ENCODE measurements at places on chromosomes 12 and 14.

DNA sequence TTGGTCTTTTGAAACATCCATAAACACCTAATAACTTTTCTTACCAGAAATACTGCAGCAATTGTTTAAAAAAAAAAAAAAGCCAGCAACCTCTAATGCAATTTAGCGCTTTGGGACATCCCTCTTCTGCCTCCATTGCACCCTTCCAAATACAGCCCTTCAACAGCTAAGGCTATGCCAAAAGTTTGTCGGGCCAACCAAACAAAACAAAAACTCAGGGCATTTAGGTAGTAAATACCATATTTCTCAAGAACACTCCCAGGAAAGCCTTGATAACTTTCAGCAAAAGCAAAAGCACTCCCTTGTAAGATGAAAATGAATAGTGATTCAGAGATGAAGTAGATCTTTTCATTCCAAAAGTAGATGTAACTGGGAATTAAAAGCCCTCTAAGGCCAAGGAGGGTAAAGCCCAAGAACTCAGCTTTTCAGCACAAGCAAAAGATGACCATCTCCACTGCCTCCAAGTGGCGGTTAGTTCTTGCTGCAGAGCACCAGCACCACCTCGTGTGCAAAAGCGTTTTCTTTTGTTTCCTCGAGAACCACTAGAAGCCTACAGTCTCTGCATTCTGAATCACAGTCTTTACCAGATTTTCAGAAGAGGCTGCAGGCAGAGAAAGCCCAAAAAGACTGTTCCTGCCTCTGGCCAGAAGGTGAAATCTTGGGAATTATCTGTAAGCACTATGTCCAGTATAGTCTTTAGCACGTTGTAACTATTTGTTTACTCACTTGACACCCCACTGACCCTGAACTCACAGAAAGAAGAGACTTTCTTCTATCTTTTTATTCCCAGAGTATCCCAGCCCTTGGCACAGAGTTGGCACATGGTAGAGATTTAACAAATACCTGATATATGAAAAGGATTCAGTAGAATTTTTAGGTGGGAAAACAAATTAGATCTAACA, 53.1 kb downstream of the SIX6 start:
- DNase-seq, result peak; percentile 12

DNA sequence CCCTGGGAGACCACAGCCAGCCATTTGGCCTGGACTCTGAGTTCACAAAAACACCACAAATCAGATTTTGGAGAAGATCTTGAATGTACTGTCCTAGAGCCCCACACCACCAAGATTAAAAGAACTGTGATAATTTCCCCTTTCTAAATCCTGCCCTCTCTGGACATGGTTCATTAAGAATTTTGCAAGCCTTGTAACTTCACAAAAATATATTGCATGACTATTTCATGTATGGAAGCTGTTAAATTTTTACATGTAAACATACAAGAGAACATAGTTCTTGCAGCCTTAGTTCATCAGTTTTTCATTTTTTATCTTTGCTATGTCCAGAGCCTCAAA, 97.0 kb downstream of the SCARB1 start:
- DNase-seq, result no peak

DNA sequence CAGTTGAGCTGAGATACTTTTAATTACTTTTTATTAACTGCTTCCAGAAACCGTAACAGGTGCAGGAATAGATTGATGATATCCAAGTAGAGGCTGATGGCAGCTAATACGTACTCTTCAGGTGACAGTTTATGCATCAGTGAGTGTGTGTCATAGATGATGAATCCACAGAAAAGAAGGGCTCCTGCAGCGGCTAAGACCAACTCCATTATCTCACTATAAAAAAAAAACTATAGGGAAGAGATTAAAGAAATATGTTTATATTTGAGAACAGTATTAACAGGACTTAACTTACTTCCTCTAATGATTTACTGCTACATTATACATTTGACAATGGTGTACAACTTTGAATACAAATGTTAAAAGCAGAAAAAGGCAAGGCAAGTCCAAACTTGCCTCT, 7.4 kb upstream of the LLPH start:
- no peak for DNase-seq

DNA sequence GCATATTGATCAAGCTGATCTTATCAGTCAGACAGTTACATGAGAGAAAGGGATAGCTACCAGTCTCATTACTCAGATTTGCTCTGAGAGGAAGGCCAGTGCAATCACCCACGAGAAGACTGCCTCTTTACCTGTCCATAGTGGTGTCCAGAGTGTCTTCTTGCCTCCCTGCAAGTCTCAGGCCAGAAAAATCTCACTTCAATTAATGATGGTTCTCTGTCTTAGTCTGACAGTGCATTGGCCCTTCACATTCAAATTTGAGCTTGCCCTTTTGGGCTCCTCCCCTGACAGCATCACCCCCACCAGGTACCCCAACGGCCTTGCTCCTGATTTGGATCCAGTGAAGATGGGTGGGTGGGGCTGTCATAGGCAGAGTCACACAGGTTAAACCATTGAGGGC, at the start of gene AICDA:
TSS of gene AICDA (minus strand) at position 231 of the 400 bp plus-strand sequence. CDS start at position 139, 92 bp downstream.
- no peak for DNase-seq

DNA sequence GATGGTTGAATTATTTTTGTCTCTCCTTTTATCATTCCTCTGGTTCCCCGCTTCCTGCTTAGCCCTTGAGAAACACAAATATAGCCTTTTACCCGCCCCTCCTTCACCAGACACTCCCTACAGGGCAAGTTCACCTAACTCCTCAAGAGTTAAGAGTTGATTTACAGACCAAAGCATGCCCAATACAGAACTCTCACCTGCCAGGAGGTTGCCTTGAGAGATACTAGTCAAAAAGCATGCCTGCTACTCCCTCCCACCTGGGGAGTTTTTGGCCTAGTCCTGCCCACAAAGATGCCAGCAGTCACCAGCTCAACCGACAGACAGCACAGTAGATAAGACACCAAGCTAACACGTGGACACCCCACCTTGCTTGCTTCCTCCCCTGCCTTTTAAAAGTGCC, 11.2 kb downstream of the LGMN start:
- DNase-seq, result no peak

DNA sequence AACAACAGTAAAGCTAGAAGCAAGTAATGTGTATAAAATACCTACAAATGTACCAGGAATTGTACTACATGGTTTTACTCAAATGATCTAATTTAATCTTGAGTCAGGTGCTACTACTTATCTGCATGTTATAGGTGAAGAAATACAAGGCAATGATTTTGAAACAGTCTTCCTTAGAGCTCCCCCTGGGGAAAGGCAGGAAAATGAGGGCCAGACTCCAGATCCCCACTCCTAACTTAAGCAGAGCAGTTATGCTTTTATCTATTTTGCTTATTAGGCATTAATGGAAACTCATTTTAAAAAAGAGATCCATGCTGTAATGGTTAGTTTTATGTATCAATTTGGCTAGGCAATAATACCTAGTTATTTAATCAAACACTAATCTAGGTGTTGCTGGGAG, 109.3 kb upstream of the CPSF6 start:
- no peak for DNase-seq

DNA sequence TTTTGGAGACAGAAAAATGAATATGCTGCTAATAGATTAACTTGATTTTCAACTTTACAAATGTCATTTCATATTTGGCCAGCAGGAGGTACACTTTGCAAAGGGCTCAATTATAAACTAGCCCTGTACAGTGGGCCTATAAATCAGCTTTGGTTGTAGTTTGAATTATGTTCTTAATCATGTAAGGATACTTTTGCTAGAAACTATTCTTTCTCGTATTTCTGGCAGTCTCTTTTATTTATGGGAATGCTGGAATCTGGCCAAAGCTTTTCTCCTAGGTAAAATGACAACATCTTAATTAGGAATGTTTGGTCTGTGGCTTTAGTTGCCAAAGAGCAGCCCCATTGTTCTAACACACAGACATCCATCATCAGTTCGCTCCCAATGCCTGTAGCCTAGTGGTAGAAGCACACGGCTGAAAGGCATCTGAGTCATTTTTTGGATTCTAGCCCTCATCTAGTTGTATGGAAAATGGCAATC, 1322.3 kb upstream of the SEL1L start:
- peak; percentile 6 for DNase-seq

DNA sequence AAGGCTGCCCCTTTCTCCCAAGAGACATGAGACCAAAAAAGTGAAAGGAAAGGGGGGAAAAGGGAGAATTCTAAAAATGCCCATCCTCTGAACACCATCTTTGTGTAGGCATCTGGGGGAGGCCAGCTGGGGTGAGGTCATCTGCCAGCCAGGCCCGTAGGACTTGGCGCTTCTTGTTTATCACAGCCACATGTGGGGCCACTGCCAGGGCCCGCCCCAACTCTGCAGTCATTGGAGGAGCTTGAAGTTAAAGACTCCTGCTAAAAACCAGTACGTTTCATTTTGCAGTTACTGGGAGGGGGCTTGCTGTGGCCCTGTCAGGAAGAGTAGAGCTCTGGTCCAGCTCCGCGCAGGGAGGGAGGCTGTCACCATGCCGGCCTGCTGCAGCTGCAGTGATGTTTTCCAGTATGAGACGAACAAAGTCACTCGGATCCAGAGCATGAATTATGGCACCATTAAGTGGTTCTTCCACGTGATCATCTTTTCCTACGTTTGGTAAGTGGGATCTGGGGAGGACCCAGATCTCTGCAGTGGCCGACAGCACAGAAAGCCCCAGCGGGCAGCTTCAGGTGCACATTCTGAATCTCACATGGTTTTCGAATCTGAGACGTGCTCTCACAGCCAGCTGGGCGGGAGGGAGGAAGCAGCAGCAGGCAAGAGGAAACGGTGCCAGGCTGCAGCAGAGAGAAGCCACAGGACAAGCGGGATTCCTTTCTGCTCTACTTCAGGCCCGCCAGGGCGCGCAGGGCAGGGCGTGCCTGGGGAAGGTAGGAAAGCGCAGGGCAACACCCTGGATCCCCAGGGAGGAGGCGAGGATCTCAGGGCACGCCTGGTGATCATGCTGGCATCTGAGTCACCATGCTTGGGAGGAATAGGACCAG, at the start of gene P2RX7:
TSS of gene P2RX7 (plus strand) at position 276 of the 881 bp plus-strand sequence. CDS start at position 371, 95 bp downstream.
- peak; percentile 76 for DNase-seq

Measured in HL-60 (cell line).